Ovary (tissue), 10 donors: ENCODE measurements at places on chromosomes 12 and 14. TPM values are rescaled to one million over a fixed set of nuclear protein-coding genes. Genes with fewer than 3 reads are reported as not detected.

- H3K36me3 ChIP-seq: no peaks in the 10 kb centered on the region
- DNase-seq: peak; percentile 69
- no peak overlapping the region for H3K4me3 ChIP-seq
- no peak overlapping the region for H3K27ac ChIP-seq
Observed at GRCh38 chr14:81450100-81450531, 50.0 kb upstream of the STON2 start.

- no peaks in the 10 kb centered on the region for H3K27me3 ChIP-seq
- peak; percentile 54 for DNase-seq
- H3K36me3 ChIP-seq: no peaks in the 10 kb centered on the region
- H3K27ac ChIP-seq: peak overlapping the region; percentile 24
- peak overlapping the region; percentile 77 for H3K4me3 ChIP-seq
- peaks cover 3% of the 10 kb centered on the region for H3K4me1 ChIP-seq
Observed at GRCh38 chr12:49187184-49187583, 1.7 kb downstream of the TUBA1A start.

DNA sequence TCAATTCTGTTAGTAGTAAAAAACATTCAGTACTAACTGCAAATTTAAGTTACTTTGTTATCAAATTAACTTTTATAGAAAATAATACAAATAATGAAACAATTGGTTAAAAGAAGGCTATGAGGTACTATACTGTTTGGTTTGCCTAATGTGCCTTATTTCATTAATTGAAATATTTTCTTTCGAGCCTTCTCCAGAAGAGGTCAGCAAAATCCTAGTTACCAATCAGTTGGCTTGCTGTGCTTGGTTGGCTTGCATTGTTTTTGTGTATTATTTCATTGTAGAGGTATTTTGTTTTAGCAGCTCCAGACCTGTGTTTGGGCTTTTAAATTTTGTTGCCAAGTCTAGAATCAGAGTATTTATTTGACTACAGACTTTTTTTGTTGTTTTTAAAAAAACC, 68.5 kb downstream of the AEBP2 start:
- H3K4me1 ChIP-seq: peaks cover 10% of the 10 kb centered on the region
- H3K27me3 ChIP-seq: no peaks in the 10 kb centered on the region
- no peaks in the 10 kb centered on the region for H3K36me3 ChIP-seq
- DNase-seq: no peak
- no peak overlapping the region for H3K4me3 ChIP-seq
- H3K27ac ChIP-seq: no peak overlapping the region

- no peak overlapping the region for H3K4me3 ChIP-seq
- H3K27ac ChIP-seq: no peak overlapping the region
- no peaks in the 10 kb centered on the region for H3K27me3 ChIP-seq
- H3K36me3 ChIP-seq: no peaks in the 10 kb centered on the region
- H3K4me1 ChIP-seq: no peaks in the 10 kb centered on the region
Observed at GRCh38 chr14:65991104-65991503, 495.1 kb upstream of the CCDC196 start.

- H3K4me1 ChIP-seq: no peaks in the 10 kb centered on the region
- no peak overlapping the region for H3K27ac ChIP-seq
- H3K36me3 ChIP-seq: no peaks in the 10 kb centered on the region
- H3K4me3 ChIP-seq: no peak overlapping the region
- no peak for DNase-seq
Observed at GRCh38 chr14:103616635-103617300, 12.2 kb upstream of the KLC1 start.

DNA sequence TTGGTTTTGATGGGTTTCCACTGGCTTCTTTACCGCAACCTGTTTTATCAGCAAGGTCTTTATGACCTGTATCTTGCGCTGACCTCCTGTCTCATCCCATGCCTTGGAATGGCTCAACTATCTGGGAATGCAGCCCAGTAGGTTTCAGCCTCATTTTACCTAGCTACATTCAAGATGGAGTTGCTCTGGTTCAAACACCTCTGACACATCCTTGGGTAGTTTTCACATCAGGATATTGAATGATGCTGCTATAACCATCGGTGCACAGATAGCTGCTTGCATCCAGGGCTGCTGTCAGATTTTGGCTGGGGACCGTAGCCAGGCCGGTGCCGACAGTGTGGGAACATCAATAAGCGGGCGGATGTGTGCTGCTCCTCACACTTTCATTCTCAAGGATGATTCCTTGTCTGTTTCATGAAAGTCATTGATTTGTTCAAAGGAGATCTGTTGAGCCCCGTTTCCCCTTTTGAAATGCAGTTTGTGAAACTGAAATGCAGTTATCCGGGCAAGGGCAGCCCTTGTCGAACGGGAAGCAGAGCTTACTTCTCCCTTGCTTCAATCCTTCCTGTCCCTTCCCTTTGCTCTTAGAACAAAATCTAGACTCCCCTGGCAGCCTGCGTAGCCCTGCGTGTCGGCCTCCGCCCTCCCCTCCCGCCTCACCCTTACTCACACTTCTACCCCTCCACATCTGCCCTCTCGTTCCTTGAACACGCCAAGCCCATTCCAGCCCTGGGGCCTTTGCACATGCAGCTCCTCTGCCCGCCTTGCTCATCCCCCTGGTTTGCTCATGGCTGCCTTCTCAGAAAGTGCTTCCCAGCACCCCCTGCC, 49.2 kb upstream of the NCOR2 start:
- H3K27me3 ChIP-seq: no peaks in the 10 kb centered on the region
- H3K4me1 ChIP-seq: peaks cover 11% of the 10 kb centered on the region
- H3K4me3 ChIP-seq: no peak overlapping the region
- no peak for DNase-seq
- H3K27ac ChIP-seq: no peak overlapping the region

The AKAP6 gene
- total RNA-seq: 6.9 TPM

GRCh38 chr12:107369679-107370078, 276.3 kb upstream of the CRY1 start:
- H3K4me1 ChIP-seq: no peaks in the 10 kb centered on the region
- H3K27ac ChIP-seq: no peak overlapping the region
- no peak overlapping the region for H3K4me3 ChIP-seq
- H3K27me3 ChIP-seq: no peaks in the 10 kb centered on the region
- H3K36me3 ChIP-seq: no peaks in the 10 kb centered on the region

DNA sequence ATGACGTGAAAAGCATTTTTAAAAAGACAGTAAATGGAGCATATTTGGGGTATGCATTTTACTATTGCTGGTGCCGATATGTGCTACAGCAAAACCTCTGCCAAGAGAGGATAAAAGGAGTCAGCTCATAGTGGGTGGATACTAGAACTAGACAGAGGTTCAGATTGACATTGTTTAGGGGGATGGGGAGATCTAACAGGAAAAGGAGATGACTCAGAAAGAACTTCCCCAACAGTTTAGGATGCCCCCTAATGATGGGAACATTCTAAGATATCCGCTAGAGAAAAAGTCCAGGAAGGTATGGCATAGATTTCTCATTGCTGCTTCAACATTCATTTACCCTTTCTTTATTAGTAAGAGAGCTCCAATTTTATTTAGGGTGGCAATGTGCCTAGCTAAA, 110.5 kb upstream of the CLEC14A start:
- DNase-seq: no peak
- H3K27me3 ChIP-seq: no peaks in the 10 kb centered on the region
- no peaks in the 10 kb centered on the region for H3K4me1 ChIP-seq
- H3K36me3 ChIP-seq: no peaks in the 10 kb centered on the region
